Fibroblast of the aortic adventitia (primary cell): ENCODE measurements at places on chromosomes 5 and 9.

DNA sequence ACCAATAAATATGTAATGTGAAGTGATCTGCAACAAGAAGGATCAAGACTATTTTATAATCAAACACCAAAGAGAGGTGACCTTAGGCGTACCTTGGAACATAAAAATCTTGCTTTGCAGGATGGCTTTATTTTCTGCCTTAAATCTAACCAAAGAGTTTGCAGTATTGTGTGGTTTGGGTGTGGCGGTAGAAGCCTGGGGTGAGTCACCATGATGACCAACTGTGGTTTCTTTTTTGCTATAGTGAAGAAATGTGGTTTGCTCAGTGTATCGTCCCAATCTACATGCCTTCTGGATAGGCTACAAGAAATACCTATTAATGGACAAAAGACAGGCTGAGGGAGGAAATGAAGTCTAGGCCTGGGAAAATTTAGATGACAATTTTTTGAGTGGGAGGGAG is 5.1 kb upstream of the CAST start:
- DNase-seq: peak; percentile 92

DNA sequence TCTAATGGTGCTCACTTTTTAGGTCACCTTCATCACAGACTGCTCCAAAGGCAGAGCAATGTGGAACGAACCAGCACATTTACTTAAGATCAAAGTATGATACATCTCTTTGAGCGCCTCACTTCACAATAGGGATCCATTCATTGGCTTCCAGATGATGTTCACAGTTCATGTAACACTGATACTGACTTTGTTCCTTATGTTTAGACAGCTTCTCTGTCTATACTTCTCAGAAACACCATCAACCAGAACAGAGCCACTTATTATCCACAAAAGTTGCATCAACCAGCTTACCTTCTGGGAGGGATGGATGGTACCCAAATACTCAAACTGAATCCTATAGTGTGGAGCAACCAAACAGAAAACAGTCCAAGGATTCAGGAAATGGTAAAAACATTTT is 4.6 kb downstream of the PTAR1 start:
- no peak for DNase-seq

- no peak for DNase-seq
These were observed 2.4 kb upstream of the PDLIM7 start for GRCh38 chr5:177499842-177500241.

DNA sequence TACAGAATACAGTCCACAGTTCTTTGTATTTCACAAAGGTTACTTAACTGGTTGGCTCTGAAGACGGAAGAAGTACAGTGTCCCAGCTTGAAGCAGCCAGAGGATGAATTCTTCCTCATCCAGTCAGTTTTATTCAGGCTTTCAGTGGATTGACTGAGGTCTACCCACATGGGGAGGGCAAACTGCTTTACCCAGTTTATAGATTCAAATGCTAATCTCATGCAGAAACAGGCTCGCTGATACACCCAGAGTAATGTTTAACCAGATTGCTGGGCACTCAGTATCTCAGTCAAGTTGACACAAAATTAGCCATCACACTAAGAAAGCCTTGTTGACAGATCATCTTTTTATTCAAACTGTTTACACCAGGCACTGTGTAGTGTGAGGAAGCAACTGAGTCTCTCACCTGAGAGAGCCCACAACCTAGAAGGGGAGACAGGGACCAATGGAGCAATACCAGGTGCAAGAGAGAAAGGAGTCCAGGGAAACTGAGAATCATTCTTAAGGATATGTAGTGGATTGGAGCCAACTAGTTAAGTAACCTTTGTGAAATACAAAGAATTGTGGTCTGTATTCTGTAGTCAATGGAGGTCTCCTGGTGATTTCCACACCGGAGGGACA is 15.9 kb downstream of the LRRC70 start:
- no peak for DNase-seq

DNA sequence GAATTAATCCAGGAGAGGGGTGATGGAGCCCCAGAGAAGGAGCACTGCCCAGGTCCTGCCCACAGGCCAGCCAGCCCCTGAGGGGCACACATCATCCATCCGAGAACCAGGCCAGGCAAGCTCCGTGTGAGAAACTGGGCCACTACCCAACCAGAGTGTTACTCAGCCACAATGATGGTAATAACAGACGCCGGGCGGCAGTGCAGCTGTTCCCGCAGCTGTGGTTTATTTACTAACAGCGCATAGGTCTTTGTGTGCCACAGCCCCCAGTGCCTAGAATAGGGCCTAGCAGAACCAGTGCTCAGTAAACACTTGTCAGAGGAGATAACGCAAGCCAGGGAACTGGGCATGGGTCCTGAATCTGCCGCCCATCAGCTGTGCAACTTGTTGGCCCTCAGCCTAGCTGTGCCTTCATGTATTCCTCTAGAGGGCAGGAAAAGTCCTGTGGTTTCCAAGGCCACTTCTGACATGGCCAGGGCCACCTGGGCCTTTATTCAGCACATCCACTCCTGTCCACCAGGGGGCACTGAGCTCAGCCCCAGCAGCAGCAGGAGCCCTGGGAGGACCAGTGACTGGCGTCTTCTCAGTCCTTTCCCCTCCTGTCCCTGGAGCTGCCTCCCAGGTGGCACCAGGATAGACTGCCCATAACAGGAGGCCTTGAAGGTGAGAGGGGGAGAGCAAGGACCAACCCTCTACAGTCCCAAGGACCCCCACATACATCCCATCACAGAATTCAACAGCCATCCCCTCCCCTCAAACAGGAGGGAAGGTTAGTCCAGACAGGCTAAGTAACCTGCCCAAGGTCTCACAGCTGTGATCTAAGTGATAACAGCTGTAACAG is 2.1 kb downstream of the MXD3 start:
- peak; percentile 65 for DNase-seq

- DNase-seq: peak; percentile 47
These were observed 69.1 kb downstream of the GDNF start for GRCh38 chr5:37770786-37771185.

- no peak for DNase-seq
These were observed 94.9 kb downstream of the HTR4 start for GRCh38 chr5:148559461-148559860.

DNA sequence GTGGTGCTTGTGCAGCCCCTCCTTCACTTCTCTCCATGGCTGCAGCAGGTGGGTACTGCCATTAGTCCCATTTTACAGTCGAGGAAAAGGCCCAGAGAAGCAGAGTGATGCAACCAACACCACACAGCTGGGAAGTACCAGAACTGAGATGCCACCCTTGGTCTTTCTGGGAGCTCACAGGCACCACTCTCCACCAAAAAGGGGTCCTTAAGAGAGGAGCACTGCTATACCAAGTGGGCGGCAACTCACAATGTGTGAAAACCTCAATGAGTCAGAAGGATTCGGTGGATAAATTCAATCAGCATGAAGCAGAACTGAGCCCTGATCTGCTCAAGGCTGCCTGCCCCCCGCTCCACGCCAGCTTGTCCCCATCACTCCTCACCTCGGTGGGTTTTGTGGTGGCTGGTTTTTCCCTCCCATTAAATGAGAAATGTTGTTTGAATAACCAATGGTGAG is 213.7 kb downstream of the FSTL4 start:
- DNase-seq: no peak

DNA sequence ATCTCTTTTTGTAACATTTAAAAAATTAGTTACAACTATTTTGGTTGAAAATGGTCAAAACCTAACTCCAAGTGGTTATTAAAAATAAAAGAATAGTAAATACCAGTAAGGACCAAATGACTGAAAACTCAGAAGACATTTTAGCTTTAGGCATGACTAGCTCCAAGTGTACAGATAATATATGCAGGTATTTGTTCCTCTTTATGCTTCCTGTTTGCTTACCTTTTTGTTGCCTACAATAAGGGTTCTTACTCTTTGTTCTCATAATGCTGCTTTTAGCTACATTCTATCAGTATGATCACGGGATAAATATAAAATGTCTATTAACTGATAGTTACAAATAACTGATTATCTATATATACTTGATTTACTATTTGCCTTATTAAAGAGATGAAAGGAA is 259.6 kb downstream of the CDH12 start:
- DNase-seq: no peak

DNA sequence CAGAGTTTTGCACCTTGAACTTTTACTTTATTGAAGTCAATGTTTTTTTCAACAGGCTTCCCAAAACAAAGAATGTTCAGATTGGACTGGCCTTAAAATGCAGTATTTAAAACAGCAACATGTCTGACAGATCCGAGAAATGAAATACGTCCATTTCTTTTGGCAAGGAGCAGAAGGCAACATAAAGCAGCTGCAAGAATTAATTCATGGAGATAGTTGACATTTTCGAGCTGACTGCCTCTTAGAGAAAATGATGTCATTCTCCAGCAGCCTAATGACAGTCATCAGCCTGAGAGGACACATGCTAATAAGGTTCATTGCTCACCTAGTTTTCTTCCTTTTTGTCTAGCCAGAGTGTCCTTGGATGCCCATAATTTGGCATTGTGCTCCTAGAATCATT is 232.2 kb upstream of the SEMA6A start:
- DNase-seq: no peak

GRCh38 chr9:18448101-18448500 is 25.9 kb upstream of the ADAMTSL1 start:
- no peak for DNase-seq

DNA sequence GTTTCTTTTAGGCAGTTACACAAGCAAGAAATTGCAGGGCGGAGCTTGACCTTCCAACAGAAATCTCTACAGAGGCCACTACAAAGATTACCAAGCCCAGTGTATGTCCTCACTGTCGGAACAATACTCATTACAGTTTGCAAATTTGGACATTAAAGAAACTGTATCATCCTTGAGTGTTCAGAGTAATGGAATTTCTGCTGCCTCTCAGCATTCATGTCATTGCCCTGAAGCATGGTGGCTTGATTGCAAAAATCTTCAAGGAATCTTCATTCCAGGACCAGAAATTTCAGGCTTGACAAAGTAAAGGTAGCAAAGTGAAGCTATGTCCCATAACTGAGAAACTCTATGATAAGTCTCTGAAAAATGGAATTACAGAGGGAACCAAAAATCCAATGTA is 134.6 kb upstream of the MAP3K1 start:
- DNase-seq: no peak

GRCh38 chr9:128877852-128878251 is 3.9 kb downstream of the KYAT1 start:
- DNase-seq: no peak

DNA sequence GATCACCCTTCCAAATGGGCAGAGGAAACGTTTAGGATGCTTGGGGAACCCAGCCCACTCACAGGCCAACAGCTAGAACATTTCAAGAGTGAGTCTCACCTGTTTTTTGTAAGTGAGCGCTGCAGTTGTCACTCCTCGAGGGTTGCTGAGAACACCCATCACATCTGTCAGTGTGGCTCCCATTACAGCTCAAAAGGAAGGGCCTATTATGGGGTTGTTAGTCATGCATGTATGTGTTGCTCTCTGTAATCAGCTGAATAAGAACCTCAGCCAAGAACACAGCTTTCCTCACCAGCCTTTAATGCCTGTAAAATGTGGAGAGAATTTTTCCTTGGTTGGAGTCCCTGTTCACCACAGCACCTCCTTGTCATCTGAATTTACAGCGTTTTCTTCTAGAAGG is 196.3 kb upstream of the KLF4 start:
- DNase-seq: peak; percentile 70

- DNase-seq: peak; percentile 58
These were observed 1.5 kb downstream of the PARP8 start for GRCh38 chr5:50667653-50668595.

DNA sequence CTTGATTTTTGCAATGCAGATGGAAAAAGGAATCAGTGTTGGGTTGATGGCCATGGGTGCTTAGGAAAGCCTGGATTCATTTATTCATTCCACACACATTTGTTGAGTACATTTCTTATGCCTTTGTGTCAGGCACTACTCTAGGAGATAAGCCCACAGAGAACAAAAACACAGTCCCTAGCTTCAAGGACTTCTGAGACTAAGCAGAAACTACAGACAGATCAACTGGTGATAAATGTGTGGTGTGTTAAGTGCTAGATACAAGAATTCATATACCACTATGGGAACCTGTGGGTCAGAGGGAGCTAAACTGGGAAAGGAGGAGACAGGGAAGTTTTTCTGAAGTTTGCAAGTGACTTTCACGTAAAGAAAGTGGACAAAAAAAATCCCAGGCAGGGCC is 119.9 kb downstream of the CEMIP2 start:
- no peak for DNase-seq

DNA sequence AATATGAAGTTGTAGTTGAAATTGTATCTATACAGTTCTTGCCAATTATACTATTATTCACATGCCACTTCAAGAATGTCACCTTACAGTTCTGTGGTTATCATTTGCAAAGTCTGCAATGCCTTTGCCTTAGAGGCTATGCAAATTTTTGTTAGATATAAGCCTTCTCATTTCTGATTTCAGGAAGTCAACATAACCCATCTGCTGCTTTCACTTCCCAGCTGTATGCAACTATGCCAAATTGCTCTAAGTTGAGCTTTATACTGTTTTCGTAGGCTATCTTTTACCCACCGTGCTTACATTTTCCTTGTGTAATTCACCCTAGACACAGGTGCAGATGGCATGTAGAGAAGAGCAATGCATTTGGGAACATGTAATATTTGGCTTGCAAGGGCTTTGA is 1083.0 kb downstream of the CDH9 start:
- no peak for DNase-seq

DNA sequence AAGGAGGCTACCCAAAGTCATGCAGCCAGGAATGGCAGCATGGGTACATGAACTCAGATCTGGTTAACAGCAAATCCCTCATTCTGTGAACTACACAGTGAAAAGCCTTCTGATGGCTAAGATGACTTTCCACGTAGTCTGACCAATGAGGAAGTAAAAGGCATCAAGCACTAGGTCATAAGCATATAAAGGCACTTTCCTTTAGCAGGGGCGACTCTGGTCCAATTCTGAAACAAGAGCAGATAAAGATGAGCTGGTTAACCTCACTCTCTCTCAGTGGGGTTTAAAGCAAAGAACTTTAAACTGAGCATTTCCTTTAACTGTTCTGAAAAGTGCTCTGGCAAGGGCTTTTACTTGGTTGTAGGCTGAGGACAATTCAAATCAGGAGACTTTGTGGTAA is 21.1 kb downstream of the PSMB7 start:
- no peak for DNase-seq

- DNase-seq: no peak
These were observed 48.7 kb upstream of the PHYKPL start for GRCh38 chr5:178281331-178281730.

DNA sequence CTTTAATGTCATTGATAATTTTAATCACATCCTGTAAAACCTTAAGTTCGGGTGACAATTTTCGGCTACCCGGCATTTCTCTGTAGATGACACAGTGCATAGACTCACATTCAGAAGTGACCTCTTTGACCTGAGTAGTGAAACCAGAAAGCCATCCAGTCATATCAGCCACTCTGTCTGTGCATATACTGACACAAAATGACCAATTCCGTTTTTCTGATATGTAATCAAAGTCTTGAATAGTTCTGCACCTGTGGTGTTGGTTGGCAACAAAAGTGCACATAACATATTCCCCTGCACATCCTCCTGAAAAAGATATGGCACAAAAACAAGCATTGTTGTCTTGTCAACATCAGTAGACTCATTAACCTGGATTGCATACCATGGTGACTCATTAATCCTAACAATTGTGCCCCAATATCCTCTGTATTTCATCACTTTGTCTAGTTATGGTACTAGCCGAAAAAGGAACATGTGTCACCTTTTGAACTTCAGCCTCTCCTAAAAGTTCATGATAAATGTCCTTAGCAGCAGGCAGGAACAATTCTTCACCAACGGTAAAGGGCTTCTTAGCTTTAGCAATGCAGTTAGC is 4.6 kb upstream of the HNRNPA0 start:
- no peak for DNase-seq
